ENCODE measurements at places on chromosomes 7 and 10. TPM values are rescaled to one million over a fixed set of nuclear protein-coding genes. Genes with fewer than 3 reads are reported as not detected.

GRCh38 chr7:36794689-36795088 is 70.4 kb upstream of the AOAH start:
- no peak for DNase-seq

GRCh38 chr10:71486484-71487114 is 89.9 kb downstream of the CDH23 start:
- DNase-seq, result no peak

DNA sequence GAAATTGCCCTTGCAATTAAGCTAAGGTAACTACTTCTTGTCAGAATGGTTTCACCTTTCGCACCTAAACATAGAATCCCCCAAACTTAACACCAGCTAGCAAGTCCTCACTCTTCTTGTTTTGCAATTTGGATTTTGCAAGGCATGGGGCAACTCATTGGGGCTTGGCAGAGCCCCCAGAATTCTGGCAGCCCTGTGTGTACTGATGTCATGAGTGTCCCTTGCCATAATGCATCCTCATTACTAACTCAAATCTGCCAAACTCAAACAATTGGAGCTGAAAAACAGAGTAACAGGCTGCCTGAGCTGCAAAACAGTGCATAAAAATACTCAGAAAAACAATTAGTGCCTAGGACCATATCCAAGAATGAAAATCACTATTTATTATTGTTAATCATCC is 7.9 kb upstream of the XPNPEP1 start:
- DNase-seq, result no peak

- peak; percentile 16 for DNase-seq
Observed at GRCh38 chr10:105950410-105950809, 1214.1 kb downstream of the SORCS1 start.

DNA sequence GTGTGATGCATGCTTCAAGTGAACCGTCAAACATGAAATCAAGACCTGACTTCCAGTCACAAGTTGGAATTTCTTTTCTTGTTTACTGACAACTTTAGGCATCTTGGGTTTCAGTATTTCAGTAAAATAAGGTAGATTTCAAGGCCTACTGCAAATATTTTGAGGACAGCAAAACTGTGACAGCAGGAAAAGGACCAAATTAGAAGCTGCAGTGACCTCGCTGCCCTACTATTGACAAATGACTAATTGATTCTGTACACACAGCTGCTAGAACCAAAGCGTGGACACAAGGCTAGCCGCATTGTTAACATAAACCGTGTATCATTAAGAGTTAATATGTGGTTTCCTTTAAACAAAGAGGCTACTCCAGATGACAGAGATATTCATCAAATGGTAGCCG is 105.7 kb upstream of the SEC61G start:
- no peak for DNase-seq

- peak; percentile 90 for DNase-seq
Observed at GRCh38 chr7:47485640-47486435, 96.1 kb downstream of the TNS3 start.

DNA sequence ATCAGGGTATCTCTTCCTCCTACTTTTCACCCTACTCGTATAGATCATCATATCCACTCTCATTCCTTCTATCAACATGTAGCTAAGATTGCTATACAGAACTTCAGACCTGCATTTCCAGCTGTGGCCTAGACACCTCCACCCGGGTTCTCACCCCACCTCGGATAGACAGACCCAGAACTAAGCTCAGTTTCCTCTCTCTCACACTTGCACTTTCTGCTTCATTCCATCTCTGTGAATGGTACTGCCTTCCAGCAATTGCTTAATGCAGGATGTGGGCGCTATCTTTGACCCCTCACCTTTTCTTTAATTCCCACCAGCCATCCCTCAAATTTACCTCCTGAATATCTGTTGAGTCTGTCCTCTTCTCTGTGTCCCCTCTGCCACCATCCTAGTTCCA is 35.7 kb downstream of the AGK start:
- DNase-seq, result no peak

DNA sequence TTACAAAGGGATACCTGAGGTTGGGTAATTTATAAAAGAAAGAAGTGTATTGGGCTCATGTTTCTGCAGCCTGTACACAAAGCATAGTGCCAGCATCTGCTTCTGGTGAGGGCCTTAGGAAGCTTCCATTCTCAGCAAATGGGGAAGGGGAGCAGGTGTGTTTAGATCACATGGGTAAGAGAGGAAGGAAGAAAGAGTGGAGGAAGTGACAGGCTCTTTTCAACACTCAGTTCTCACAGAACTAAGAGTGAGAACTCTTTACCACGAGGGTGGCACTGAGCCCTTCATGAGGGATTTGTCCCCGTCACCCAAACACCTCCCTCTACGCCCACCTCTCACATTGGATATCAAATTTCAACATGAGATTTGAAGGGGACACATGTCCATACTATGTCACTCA is 506 bp upstream of the FAM170B start:
- DNase-seq, result no peak

DNA sequence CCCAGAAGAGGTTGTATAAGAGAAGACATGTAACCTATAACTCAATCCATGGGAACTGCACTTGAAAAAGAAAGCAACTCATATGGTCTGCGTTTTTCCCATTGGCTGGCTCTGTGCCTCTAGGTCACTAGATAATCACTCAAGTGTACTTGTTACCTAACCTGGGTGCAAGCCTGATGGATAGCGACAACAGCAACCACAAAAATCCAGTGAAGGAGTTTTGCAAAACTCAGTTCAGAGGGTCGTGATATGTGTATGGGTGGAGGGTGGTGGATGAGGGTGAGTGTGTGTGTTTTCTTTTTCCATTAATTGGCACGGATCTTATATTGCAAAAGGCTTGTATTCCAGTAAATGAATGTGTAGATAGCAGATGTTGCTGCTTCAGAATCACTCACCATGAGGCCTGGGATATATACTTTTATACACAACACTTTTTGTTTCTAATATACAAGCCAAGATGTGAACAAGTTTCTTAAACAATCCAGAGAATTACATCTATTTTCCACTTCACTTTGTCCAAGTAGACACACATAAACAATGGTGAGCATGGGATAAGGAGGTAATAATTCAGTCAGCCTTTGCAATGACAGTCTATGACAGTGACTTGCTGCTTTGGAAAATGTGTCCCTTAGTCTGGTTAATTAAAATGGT is 286.9 kb upstream of the DKK1 start:
- DNase-seq, result no peak

DNA sequence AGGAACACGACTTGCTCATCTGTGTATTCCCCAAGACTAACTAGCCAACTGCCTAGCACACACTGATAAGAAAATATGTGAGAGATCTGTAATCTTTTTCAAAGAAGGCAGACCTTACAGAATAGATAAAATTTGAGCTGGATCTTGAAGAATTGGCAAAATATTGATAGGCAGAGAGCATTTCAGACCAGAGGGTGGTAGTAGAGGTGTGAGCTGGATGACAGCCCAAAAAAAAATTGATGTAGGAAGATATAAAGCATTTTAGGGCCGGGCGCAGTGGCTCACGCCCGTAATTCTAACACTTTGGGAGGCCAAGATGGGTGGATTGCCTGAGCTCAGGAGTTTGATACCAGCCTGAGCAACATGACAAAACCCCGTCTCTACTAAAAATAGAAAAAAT is 1.2 kb upstream of the ZNF746 start:
- DNase-seq, result no peak

DNA sequence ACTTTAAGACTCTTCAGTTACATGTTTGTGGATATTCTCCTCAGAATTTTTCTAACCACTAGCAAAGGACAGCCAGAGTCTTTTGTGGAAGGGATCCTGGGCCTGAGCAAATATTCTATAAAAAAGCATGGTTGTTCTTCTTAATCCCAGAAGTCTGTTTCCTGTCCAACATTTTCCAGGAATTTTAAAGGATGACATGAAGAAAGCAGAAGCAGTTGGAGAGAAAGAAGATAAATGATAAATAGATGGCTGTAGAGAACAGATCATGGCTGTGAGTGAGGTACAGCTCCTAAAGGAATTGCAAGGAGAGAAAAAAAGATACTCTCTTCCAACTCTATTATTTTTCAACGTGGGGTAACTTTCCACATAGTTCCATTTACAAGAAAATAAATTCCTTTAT is 91.8 kb upstream of the STEAP4 start:
- no peak for DNase-seq

GRCh38 chr10:34217524-34217923 is 597.6 kb downstream of the PARD3 start:
- no peak for DNase-seq

DNA sequence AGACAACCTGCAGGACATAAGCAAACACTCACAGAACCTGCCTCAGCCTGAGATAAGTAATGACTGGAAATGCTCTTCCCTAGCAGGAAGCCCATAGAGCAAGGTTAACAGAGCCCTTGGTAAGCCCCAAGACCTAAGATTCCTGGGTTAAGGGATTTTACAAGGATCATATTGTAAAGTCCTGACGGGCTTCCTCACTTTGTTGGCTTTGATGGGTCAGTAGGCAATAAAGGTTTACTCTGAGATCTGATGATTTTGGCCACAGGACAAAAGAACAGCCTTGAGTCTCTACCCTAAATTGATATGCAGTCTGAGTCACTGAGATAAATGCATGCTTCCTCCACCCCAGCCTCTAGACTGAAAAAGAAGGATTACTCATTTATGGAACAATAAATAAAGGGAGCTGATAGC is 270.8 kb downstream of the HTR7 start:
- no peak for DNase-seq

Gene SSMEM1
- 0.09 TPM for polyA plus RNA-seq

Gene TAC1
- polyA plus RNA-seq, result 0.66 TPM

DNA sequence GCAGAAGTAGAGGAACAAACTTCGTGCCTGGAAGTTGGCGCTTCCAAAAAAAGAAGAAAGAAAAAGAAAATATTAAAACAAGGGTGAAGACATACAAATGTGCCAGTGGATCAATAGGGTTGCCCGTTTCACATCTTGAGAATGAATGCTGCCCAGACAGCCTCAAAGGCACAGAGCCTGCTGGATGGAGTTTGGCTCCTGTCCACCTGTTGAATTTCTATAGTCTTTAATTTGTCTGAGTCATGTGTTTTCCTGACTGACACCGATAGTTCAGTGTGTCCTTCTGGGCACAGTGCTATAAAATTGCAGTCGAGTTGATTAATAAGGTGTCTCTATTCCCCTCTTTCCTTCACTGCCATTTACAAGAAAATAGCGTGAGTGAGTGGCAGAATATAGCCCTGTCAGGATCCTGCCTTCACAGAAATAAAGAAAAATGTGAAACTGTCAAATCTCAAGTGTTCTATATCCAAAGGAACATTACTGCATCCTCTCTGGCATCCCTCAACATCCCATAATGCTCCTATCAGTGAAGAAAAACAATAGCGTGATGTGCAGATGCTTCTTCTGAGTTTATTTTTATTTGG is 471.3 kb upstream of the AUTS2 start:
- DNase-seq, result no peak

- DNase-seq, result no peak
Observed at GRCh38 chr7:45129906-45130305, 18.4 kb upstream of the TBRG4 start.

Gene OR2A5
- polyA plus RNA-seq, result not detected

DNA sequence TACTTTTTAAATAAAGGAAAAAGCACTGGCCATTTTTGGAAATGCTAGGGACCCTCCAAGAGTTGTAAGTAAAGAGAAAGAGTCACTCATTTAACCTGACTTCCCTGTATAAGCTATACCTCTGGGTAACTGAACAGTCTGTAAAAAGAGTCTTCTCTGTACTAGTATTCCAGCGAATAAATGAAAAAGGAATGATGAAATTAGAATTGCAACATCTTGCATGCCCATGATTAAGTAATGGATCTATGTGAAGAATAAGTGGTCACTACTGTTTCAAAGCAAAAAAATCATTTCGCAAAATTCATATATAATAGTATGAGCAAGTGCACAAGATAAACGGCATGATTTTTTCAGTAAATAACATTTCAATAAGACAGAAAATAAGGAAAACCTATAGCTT is 116.8 kb downstream of the ZFAND4 start:
- no peak for DNase-seq

GRCh38 chr7:134996097-134996550 is 9.8 kb downstream of the AGBL3 start:
- DNase-seq, result no peak

DNA sequence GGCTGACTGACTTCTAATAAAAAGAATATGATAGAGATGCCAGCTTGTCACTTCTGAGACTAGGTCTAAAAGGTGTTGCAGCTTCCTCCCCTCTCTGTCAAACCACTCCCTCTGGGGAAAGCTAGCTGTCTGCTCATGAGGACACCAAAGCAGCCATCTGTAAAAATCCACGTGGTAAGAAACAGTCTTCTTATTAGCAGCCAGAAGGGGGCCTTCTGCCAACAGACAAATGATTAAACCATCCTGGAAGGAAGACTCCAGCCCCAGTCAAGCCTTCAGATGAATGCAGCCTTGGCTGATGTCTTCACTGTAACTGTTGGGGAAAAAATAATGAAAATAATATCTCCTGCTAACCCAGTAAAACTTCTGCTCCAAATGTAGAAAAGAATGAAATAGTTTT is 41.9 kb upstream of the DAGLB start:
- no peak for DNase-seq

GRCh38 chr10:125633517-125633999 is 49.4 kb downstream of the TEX36 start:
- DNase-seq, result no peak

DNA sequence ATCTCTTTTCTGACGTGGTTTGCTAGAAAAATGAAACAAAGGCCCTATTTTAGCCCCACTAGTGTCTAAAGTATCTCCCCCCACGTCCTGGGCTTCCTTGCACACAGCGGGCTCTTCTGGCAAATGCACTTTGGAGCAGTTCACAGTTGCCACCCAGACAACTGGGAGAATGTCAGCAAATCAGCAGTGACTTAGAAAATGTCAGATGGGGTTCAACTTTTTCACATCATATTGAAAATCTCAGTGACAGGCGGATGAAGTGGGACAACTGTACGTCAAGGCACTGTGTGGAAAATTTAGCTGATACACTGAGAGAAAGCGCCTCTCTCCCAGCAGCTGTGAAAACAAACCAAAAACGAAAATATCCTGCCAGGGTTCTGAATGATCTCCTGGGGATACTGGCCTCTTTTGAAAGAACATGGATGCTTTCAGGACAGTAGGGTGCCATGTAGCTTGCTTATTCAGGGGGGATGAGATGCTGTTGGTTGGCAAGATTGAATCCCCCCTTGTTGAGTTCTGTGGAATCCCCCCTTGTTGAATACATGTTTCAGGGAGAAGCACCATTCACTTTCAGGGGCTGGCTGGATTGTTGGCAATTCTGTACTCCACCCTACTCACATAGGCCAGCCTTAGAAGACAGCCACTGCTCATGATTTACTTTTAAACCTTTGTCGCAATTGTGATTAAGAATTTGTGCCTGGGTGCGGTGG is 372.8 kb upstream of the CELF2 start:
- no peak for DNase-seq

Gene RADIL
- polyA plus RNA-seq, result 11.2 TPM

- no peak for DNase-seq
Observed at GRCh38 chr7:158054081-158054480, 533.5 kb downstream of the PTPRN2 start.

All from pancreas (tissue), 10 donors.